IMR-90 (cell line): ENCODE measurements at places on chromosomes 2 and 18. TPM values are rescaled to one million over a fixed set of nuclear protein-coding genes. Genes with fewer than 3 reads are reported as not detected.

TXNDC9 gene
- total RNA-seq = 55.4 and 71.7 TPM in 2 replicates

DNA sequence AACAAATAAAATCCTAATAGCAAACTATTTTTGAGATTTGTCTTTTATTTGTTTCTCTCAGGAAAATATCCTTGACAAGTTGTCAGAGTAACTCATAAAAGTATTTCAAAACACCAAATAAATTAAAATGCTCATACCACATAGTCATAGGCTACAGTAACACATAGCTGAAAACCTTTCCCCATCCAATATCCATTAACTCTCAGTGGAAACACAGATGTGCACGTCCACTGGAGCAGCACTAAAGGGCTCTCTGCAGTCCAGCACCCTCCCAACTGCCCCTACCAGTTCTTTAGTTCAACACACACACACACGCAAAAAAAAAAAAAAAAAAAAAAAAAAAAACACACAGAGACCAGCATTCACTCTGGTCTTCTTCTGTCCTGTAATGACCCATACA lies 879 bp upstream of the XDH start:
- H3K36me3 ChIP-seq = no peaks in the 10 kb centered on the region
- DNase-seq = no peak
- no peaks in the 10 kb centered on the region for H3K27me3 ChIP-seq
- no peak overlapping the region for H3K4me3 ChIP-seq

- H3K27me3 ChIP-seq = no peaks in the 10 kb centered on the region
- no peak for DNase-seq
- H3K4me3 ChIP-seq = no peak overlapping the region
- no peaks in the 10 kb centered on the region for H3K36me3 ChIP-seq
These were observed 384.4 kb downstream of the EIPR1 start for GRCh38 chr2:2993172-2993692.

DNA sequence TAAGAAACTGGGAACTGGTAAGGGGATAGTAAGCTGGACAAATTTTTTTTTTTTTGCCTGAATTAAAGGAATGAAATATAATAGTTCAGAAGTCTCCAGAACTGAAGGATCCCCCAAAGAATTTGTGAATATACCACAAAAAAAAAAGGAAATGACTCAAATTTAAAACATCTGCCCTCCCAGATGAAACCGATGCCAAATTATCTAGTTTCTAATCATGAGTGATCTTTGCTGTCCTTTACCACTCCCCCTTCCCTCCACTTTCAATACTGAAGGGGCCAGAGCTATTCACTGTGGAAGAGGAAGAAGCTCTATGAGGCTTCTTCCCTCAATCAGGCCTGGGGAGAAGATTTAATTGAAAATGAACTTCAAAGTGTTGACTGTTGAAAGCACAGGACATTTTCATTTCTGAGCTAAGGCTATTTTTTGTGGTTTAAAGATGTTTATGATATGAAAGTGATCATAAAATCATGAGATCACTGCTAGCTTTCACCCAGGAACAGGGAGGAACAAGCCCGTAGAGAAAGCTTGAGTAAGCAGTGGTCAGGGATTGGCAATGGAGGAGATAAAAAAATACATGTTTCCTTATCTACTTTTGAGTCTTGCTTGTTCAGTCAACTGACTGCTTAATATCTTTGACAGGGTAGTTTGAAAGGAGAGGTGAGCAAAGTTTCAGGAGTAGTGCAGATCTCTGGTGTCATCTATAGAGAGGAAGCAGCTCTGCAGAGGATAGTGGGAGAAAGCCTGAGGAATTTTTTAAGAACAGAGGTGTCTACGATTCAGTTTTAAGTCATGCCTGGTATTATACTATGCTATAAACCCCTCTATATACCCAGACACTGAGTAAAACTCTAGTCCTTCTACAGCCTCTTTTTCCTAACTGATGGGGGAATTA lies 409.5 kb upstream of the FIGN start:
- no peaks in the 10 kb centered on the region for H3K36me3 ChIP-seq
- no peak overlapping the region for H3K27ac ChIP-seq
- H3K4me1 ChIP-seq = no peaks in the 10 kb centered on the region
- peak; percentile 43 for DNase-seq
- H3K27me3 ChIP-seq = no peaks in the 10 kb centered on the region

- H3K36me3 ChIP-seq = peaks cover 31% of the 10 kb centered on the region
- no peak overlapping the region for H3K27ac ChIP-seq
- H3K27me3 ChIP-seq = peaks cover 2% of the 10 kb centered on the region; the same call in 1 of the 2 replicates
- no peaks in the 10 kb centered on the region for H3K4me1 ChIP-seq
These were observed 19.8 kb downstream of the MPHOSPH10 start for GRCh38 chr2:71150082-71150816.

DNA sequence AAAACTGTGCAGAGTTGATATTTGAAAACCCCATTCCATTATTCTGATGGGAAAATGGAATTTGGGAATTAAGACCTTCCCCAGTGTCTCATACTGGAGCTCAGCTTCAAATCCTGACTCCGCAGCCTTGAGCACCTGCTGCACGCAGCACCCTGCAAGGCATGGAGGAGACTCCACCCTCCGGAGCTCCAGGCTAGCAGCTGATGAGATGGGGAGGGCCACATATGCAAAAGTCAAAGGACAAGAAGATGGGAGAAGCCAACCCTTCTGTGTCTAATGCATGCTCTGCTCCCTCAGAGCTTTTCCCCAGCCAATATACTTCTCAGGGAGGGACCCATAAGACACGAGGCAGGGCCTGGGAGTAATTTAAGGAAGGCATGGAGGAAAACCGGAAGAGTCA lies 34.7 kb upstream of the TRIB2 start:
- no peak overlapping the region for H3K27ac ChIP-seq
- no peak for DNase-seq
- no peaks in the 10 kb centered on the region for H3K27me3 ChIP-seq
- no peak overlapping the region for H3K4me3 ChIP-seq
- H3K4me1 ChIP-seq = peaks cover 9% of the 10 kb centered on the region

- H3K36me3 ChIP-seq = no peaks in the 10 kb centered on the region
- H3K27ac ChIP-seq = no peak overlapping the region
- H3K4me3 ChIP-seq = no peak overlapping the region
- no peak for DNase-seq
- H3K4me1 ChIP-seq = no peaks in the 10 kb centered on the region
These were observed 24.2 kb downstream of the CENPA start for GRCh38 chr2:26809876-26810577.

PPP1R1C gene
- total RNA-seq = 0.28 and 0.36 TPM in 2 replicates
